ENCODE measurements at places on chromosomes 5 and 9.

- DNase-seq: no peak
These were observed 8.0 kb downstream of the KLF9 start for GRCh38 chr9:70406434-70406862.

DNA sequence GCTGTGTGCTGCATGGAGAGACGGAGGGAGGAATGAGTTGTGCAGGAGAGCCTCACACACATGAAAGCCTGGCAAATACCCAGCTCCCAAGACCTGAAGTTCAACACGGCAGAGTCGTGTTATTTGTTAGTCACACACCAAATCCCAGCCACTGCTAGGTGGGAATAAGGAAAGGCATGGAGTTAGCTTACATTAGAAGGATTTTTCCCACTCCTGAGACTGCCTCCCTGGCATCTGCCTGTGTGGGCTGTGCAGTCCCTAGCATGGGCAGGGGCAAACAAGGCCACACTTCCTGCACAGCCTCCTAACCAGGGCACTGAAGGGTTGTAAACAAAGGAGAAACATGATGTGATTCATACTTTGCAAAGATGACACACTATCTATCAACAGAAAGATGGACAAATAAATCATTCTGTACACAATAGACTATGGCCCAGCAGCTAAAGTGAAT, 306.8 kb downstream of the SPOCK1 start:
- DNase-seq: no peak

DNA sequence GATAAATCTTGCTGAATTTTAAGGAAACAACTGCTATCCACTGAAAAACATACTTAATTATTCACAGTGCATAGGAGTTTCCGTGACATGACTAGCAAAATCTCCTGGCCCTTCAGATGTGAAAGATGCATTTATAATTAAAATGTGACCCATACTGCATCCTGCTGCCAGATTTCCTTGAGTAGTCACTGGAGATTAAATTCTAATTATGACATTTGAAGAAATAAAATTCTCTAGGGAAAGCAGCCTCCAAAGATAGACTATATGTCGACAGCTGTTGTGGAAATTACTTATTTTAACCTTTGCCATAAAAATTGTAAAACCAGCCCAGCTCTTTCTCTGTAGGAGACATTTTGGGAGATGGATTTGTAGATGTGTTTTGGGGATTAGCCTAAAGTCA, 193.6 kb upstream of the SMC2 start:
- DNase-seq: no peak

DNA sequence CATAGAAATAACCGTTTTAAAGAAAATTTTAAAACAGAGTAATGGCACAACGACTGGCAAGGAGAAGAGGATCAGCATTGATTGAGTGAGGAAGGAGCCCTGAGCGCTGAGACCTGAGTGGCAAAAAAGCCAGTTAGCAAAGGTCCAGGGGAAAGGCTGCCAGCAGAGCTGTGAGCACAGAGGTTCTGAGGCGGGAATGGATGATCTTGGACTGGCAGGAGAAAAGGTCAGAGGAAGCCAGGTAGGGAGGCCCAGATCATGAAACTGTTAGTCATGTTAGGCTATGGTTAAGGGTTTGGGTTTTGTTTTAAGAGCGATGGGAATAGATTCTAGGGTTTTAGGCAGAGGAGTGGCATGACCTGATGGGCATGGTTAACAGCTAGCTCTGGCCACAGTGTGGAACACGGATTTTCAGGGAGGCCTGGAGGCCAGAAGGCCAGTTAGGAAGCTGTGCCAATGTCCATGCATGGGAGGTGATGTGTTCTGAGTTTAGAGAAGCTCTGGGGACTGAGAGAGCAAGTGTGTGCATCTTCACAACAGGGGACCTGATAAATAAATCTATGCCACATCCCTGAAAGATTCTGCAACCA, 57.7 kb upstream of the GALNT10 start:
- no peak for DNase-seq

GRCh38 chr5:30867711-30868110, 325.8 kb upstream of the CDH6 start:
- no peak for DNase-seq

GRCh38 chr5:9499498-9499876, 46.4 kb downstream of the SEMA5A start:
- DNase-seq: no peak

- no peak for DNase-seq
These were observed 156.7 kb downstream of the DOCK8 start for GRCh38 chr9:371349-371748.

DNA sequence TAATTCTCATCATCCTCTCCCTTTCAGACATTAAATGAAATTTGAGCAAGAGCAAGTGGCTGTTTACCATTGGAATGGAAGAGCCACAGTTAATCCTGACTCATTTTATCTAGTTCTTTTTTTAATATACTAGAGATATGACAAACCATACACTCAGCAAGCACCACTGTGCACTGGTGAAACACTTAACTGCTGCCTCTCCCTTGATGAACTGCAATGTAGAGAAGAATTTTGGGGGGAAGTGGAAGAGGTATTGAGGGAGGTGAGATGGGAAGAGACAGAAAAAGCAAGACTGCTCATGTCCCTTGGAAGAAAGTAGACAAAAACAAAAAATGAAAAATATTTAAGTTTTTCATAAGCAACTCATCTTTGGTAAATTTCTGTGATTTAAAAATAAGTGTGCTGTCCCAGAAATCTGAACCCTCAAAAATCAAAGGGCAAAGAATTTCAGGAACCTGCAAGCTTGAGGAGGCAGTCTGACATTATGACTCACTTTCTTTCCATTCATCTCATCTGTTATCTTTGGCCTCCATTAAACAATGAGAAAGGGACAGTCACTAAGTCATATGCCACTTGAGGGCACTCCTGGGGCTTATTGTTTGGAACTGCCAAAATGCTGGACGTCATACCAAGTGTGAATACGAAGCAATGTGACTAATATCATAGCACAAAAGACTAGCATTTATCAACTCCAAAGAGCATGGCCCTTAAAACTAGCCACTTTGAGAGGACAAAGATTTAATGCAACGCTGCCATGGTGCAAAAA, 566.8 kb upstream of the DMAC1 start:
- DNase-seq: peak; percentile 13

- DNase-seq: no peak
These were observed 215.6 kb downstream of the C9orf50 start for GRCh38 chr9:129405089-129405826.

DNA sequence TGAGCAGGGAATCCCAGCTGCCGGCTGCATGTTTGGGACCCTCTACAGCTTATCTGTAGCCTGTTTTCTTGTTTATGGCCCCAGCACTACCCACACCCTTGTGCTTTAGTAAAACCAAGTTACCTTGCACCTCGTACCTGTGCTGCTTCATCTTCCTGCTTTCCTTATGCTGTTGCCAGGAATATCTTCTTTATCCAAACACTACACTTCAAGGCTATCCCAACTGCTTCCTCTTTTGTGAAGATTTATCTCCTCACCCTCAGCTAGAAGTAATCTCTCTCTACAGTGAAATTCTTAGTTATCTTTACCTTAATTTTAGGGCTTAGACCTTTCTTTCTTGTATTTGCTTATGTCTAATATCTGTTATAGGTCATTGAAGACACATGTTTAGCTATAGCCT, 171.1 kb downstream of the KDM4C start:
- DNase-seq: no peak

DNA sequence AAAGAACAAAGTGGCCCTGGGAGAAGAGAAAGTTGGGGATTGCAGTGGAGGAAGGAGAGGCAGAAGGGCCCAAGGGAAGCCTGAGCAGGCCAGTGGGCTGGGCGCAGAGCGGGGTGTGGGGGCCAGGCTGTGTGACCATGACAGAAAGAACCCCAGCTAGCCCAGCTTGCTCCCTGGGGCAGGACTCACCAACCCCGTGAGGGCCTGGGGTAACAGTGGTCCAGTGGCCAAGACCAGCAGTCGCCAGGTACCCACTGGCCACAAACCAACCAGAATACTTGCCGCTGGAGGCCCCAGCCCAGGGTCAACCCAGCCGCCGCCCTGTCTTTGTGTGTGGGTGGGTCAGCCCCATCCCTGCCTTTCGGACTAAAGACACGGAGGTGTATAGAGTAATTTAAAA, 146.5 kb downstream of the CACNA1B start:
- no peak for DNase-seq

GRCh38 chr9:34456151-34456550, 2.2 kb downstream of the FAM219A start:
- DNase-seq: no peak

GRCh38 chr9:72371151-72371550, 6.1 kb upstream of the ZFAND5 start:
- DNase-seq: no peak

DNA sequence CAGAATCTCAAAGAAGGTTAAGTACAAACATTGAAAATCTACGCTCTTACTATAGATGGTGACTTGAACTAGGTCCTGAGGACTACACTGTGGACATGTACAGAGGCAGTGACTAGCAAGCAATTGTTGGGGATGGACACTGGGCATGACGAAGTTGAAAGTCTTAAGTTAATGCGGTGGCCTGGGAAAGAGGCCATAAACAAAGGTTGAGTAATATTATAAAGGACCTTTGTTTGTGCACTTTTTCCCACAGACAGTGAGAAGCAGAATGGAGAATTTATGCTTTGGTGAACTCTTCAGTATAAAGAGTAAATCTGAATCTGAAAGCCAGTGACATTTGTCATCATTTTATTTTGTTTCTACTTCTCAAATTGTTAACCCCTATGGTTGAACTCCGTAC, 15.3 kb downstream of the ALDH1A1 start:
- DNase-seq: no peak

- no peak for DNase-seq
These were observed 183.4 kb downstream of the FBXL7 start for GRCh38 chr5:15683332-15683731.

- DNase-seq: no peak
These were observed 1.0 kb downstream of the FAM221B start for GRCh38 chr9:35827486-35827885.

DNA sequence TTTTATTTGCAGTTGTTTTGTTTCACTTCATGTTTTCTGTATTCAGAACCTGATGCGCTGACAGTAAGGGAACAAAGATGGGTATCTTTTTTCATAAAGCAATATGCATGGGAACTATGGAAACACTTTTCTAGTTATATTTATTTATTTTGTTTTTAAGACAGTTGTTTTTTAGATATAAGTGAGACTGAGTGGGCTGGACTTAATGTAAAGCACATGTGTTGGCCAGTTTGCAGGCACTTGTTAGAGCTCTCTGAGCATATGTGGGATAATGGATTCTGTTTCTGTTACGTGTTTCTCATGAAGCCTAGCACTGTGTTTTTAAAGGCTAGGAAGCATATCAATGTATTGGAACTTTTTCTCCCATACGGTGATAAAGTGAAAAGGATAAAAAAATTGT, 164.1 kb downstream of the PRR16 start:
- DNase-seq: no peak

- DNase-seq: no peak
These were observed 280.8 kb upstream of the RASA1 start for GRCh38 chr5:86986837-86987236.

DNA sequence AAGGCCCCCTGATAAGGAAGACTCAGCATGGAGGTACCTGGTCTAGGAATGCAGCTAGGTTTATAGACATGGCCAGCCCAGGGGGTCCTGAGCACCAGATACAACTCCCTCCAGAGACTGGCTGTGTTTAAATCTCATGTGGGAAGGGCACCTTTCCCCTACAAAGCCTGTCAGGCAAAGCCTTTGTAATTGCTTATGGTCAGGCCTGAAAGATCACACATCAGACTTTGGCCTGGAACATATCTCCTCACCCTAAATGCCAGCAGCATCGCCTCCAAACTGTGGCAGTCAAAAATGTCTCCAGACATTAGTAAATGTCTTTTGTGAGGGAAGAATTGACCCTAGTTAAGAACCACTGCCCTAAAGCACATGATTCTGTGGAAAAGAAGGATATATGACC, 51.6 kb upstream of the MACIR start:
- no peak for DNase-seq

DNA sequence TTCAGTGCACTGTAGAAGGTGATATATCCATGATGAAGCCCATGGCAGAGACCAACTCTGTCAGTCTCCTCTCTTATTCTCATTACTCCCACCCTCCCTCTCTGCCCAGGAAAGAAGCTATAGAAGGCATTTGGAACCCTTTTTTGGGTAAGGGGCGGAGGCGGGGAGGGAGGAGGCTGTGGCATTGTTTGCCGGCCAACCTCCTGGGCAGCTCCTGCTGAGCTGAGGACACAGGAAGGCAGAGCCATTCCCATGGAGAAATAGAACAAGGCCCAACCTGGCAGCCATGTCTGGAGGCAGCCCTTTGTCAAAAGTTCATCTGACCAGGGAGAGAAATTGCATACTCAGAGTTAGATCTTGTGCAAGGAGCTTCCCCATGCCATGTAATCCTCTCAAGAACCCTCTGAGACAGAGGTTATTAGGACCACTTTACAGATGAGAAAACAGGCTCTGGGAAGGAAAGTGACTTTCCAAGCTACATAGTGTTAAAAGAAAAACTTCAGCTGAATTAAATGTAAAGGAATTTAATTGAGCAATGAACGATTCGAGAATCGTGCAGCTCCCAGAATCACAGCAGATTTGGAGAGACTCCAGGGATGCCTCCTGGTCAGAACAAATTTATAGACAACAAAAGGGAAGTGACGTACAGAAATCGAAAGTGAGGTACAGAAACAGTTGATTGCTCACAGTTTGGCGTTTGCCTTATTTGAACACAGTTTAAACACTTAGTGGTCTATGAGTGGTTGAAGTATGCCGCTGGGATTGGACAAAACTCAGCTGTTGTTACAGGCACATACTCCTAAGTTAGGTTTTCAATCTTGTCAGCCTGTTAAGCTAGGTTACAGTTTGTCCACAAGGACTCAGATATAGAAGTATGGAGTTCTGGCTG, 158.6 kb downstream of the MELK start:
- DNase-seq: no peak

GRCh38 chr5:41924526-41924871, 582 bp upstream of the FBXO4 start:
- DNase-seq: no peak

GRCh38 chr5:4206127-4206526, 610.5 kb downstream of the IRX1 start:
- no peak for DNase-seq

GRCh38 chr5:60248901-60249300, 355.4 kb upstream of the PDE4D start:
- no peak for DNase-seq

DNA sequence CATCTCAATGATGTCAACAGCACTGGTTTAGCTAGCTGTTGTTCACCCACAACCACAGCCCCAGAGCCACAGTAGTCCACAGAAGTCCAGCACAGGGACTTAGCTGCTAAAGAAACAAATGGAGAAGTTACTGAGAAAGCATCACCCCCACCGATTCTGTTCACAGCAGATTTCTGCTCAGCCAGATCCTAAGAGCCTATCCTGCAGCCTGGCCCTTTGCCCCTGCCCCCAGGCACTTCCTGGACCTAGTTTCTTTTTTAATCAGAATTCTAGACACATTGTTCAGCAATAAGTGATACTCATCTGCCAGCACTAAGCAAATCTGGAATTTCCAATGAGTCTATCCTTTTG, 7.4 kb downstream of the B4GALT1 start:
- no peak for DNase-seq

All from cerebellum (tissue), 4 donors.